ENCODE measurements at places on chromosomes 16 and 17.

GRCh38 chr16:89319886-89320781 lies 102.6 kb downstream of the ZNF778 start:
- H3K27ac ChIP-seq = peak overlapping the region; percentile 83
- no peaks in the 10 kb centered on the region for H3K36me3 ChIP-seq
- H3K4me1 ChIP-seq = peaks cover 82% of the 10 kb centered on the region
- no peak for DNase-seq
- no peaks in the 10 kb centered on the region for H3K27me3 ChIP-seq

DNA sequence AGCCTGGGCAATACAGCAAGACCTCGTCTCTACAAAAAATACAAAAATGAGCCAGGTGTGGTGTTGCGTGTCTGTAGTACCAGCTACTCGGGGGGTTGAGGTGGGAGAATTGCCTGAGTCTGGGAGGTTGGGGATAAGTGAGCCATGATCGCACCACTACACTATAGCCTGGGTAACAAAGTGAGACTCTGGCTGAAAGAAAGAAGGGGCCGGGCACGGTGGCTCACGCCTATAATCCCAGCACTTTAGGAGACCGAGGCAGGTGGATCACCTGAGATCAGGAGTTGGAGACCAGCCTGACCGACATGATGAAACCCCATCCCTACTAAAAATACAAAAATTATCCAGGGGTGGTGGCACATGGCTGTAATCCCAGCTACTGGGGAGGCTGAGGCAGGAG lies 10.5 kb upstream of the GRB2 start:
- H3K36me3 ChIP-seq = no peaks in the 10 kb centered on the region
- peaks cover 11% of the 10 kb centered on the region for H3K27me3 ChIP-seq
- H3K27ac ChIP-seq = no peak overlapping the region
- no peak for DNase-seq

DNA sequence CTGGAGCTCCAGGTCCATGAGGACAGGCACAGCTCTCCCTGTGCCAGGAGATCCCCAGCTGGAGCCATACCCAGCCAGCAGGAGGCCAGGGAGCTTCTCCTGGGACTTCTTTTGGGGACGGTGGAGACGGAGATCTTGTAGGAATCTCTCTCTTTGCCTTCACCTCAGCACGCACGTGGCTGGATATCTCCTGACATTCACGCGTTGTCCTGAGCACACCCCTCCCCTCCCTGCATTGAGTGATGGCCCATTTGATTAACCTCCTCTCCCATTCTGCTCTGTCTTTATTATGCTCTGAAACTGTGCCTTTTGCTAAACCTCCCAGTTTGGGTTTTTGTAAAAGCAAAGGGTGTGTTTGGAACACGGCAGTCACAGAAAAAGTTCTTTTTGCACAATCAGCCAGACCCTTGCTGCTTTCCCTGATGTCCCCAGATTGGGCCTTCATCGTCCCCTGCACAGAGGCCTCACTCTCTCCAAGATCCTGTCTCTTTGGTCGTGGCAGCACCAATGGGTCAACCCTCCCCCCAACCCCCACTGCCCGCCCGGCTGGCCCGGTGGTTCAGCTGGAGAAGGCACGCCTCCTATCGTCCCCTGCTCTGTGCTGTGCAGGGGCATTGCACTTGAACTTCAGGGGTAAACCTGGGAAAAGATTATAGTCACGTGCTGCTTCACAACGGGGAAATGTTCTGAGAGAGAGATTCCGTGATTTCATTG lies 32.5 kb upstream of the LGALS9 start:
- H3K4me3 ChIP-seq = no peak overlapping the region
- DNase-seq = no peak
- H3K27ac ChIP-seq = no peak overlapping the region
- H3K36me3 ChIP-seq = peaks cover 4% of the 10 kb centered on the region
- no peaks in the 10 kb centered on the region for H3K27me3 ChIP-seq
- peaks cover 5% of the 10 kb centered on the region for H3K4me1 ChIP-seq

- no peak overlapping the region for H3K27ac ChIP-seq
- H3K4me1 ChIP-seq = no peaks in the 10 kb centered on the region
- H3K4me3 ChIP-seq = no peak overlapping the region
Observed at GRCh38 chr17:4443476-4443875, 9.7 kb downstream of the SPNS3 start.

GRCh38 chr16:10494343-10495030 lies 85.9 kb downstream of the EMP2 start:
- no peaks in the 10 kb centered on the region for H3K27me3 ChIP-seq
- H3K27ac ChIP-seq = no peak overlapping the region
- DNase-seq = no peak
- H3K4me3 ChIP-seq = no peak overlapping the region
- peaks cover 5% of the 10 kb centered on the region for H3K36me3 ChIP-seq
- H3K4me1 ChIP-seq = peaks cover 2% of the 10 kb centered on the region

DNA sequence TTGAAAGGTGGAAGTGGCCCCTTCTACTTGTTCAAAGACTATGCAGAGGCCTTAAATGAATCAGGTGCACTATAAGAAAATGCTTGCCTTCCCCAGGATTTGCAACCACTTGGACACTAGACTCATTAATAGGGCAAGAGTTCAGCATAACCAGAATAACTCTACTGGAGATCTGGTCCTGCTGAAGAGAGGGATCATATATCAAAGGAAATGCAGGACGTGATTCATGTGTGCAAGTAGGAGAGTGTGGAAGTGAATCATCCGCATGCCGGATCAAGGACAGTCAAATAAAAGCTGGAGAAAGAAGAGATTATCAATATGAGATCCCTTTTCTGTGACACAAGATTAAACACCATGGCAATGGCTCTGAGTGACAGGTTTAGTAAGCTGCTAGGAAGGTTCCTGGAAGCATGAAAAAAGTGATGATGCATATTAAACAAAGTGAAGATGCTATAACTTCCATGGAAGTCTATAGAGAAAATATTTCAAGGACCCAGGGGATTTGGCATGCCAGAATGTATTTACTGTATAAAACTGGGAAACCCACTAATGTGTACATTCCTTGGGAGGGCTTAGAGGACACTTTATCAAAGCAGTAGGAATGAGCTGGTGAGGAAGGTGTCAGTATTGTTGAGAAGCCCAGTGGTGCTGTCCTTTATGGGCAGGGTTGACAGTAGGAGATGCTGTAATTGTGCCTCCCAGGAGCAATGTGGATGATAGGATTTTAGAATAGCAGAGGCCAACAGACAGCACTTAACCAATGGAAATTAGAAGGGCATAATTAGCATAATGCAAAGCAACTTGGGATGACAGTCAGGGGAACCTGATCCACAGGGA lies 133.1 kb downstream of the ABCA8 start:
- no peak overlapping the region for H3K27ac ChIP-seq
- H3K4me1 ChIP-seq = peaks cover 4% of the 10 kb centered on the region
- H3K27me3 ChIP-seq = peaks cover 34% of the 10 kb centered on the region
- DNase-seq = no peak
- H3K36me3 ChIP-seq = no peaks in the 10 kb centered on the region

DNA sequence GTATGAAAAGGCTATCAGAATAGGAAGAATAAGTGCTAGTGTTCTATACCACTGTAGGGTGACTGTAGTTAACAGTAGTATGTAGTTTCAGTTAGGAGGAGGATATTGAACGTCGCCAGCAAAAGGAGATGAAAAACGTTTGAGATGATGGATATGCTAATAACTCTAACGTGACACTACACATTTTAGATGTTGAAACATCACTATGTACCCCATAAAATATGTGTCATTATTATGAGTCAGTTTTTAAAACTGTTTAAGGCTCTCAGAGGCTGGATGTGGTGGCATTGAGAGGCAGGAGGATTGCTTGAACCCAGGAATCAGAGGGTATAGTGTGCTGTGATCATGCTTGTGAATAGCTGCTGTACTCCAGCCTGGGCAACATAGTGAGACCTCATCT lies 31.8 kb downstream of the UBN1 start:
- peaks cover 6% of the 10 kb centered on the region for H3K36me3 ChIP-seq
- no peaks in the 10 kb centered on the region for H3K4me1 ChIP-seq
- DNase-seq = no peak
- H3K27me3 ChIP-seq = no peaks in the 10 kb centered on the region

DNA sequence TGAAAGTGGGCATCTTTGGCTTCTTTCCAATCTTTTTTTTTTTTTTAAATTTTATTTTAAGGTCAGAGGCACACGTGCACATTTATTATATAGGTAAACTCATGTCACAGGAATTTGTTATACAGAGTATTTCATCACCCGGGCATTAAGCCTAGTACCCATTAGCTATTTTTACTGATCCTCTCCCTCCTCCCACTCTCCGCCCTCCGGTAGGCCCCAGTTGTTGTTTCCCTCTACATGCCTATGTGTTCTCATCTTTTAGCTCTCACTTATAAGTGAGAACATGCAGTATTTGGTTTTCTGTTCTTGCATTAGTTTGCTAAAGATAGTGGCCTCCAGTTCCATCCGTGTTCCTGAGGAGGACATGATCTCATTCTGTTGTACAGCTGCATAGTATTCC lies 108.5 kb downstream of the CYB561 start:
- peaks cover 9% of the 10 kb centered on the region for H3K4me1 ChIP-seq
- H3K27me3 ChIP-seq = no peaks in the 10 kb centered on the region
- H3K27ac ChIP-seq = no peak overlapping the region

DNA sequence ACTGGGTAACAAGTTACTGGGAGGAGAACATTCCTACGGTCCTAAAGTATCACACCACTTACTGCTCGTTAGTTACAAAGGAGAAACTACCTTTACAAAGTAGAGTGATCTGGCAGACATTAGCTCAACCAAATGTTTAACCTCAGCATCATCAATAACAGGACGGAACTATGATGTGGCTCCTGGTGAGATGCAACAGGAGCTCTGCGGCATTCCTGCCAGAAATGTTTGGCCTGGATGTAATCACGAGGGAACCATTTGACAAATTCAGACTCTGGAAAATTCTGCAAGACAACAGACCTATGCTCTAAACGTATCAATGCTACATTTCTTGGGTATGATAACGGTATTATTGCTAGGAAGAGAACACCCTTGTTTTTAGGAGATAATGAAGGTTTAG lies 80.4 kb downstream of the MRM3 start:
- H3K27ac ChIP-seq = no peak overlapping the region
- H3K4me1 ChIP-seq = no peaks in the 10 kb centered on the region
- H3K36me3 ChIP-seq = no peaks in the 10 kb centered on the region
- no peak for DNase-seq
- H3K4me3 ChIP-seq = no peak overlapping the region
- peaks cover 37% of the 10 kb centered on the region for H3K27me3 ChIP-seq

GRCh38 chr17:57260325-57261083 lies 4.2 kb downstream of the MSI2 start:
- H3K36me3 ChIP-seq = peaks cover 12% of the 10 kb centered on the region
- peaks cover 44% of the 10 kb centered on the region for H3K4me1 ChIP-seq
- H3K27me3 ChIP-seq = no peaks in the 10 kb centered on the region
- DNase-seq = no peak

DNA sequence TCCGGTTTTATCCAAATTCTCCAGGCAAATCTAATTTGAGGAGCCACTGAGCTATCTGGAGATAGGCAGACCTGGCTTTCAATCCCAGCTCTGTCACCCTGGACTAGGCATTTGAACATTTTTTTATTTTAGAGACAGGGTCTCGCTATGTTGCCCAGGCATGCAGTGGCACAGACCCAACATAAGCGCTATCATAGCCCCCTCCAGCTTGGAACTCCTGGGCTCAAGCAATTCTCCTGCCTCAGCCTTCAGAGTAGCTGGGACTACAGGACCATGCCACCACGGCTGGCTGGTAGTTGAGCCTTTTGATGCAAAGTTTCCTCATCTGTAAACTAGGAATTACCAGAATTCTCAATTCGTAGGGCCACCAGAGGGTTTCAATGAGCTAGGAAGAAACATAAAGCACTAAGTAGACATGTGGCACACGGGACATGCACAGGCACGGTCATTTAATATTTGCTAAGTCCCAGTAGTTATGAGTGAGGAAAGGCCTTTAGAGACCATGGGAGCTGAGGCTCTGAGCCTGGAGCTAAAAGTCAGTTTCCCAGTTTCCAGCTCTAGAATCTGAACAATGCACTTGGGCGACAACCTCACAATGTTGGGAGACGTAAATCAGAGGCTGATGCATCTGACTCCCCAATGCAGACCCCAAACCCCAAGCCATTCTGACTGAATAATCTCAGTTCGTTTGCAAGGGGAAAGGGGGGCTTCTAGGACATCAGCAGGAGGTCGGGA lies 1.1 kb downstream of the ELOB start:
- peaks cover 3% of the 10 kb centered on the region for H3K36me3 ChIP-seq
- no peaks in the 10 kb centered on the region for H3K27me3 ChIP-seq
- peaks cover 33% of the 10 kb centered on the region for H3K4me1 ChIP-seq
- no peak for DNase-seq

GRCh38 chr17:35432176-35433074 lies at the start of gene SLFN12:
SLFN12 (minus strand) TSS chr17:35432500; CDS start chr17:35423028, 9,472 bp downstream.
- peak within 1 kb of the TSS; percentile 98 for H3K4me3 ChIP-seq
- peaks cover 34% of the 10 kb centered on the region for H3K4me1 ChIP-seq
- peak within 1 kb of the TSS; percentile 94 for H3K27ac ChIP-seq
- peak; percentile 34 for DNase-seq
- H3K36me3 ChIP-seq = peaks cover 2% of the 10 kb centered on the region
- no peaks in the 10 kb centered on the region for H3K27me3 ChIP-seq

DNA sequence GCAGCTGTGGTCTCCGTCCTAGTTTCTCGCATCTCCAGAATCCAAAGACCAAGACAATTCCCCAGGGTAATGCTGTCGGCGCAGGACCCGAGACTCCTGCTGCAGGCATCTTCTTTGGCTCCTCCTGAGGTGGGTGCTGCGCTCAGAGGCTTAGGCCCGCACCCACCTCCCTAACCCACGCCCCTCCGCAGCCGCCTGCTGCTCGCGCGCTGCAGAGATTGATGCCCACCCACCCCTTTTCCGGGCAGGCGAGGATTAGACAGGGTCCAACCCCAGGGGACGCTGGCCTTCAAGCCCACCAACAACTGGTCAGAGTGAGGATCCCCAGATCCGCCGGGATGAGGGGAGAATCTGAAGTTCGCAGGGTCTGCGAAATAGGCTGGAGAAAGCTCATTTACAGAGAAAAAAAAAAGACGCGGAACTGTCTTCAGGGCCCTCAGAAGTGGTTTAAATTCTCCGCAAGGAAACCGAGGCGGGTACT lies 27.9 kb downstream of the SLFN11 start:
- H3K4me1 ChIP-seq = peaks cover 27% of the 10 kb centered on the region
- peak overlapping the region; percentile 87 for H3K27ac ChIP-seq
- no peaks in the 10 kb centered on the region for H3K27me3 ChIP-seq
- no peaks in the 10 kb centered on the region for H3K36me3 ChIP-seq

- H3K36me3 ChIP-seq = peaks cover 3% of the 10 kb centered on the region
- H3K4me3 ChIP-seq = peak overlapping the region; percentile 84
- H3K27ac ChIP-seq = peak overlapping the region; percentile 90
Observed at GRCh38 chr16:79640513-79641360, 40.2 kb upstream of the MAF start.

DNA sequence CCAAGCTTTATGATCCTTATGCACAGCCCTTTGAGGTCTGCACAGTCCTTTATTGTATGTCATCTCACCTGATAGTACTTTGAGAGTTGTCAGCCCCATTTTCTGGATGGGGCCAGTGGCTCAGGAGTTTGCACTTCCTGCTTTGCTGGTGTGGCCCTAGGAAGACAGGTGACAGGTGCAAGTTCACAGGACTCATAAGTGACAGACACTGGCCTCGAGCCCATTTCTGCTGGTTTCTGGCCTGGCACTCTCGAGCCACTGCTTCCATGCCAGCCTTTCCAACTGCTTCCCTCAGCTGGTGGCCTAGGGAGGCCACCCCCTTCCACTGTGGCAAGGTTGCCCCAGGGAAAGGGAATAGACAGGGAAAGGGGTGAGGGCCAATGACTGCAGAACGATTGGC lies 84.4 kb upstream of the CCL1 start:
- H3K27ac ChIP-seq = no peak overlapping the region
- peaks cover 59% of the 10 kb centered on the region for H3K27me3 ChIP-seq
- no peak overlapping the region for H3K4me3 ChIP-seq
